ELR (cell line): ENCODE measurements at places on chromosomes 5 and 9.

- peak; percentile 9 for DNase-seq
Observed at GRCh38 chr9:96241391-96241809, 60.6 kb downstream of the HSD17B3 start.

DNA sequence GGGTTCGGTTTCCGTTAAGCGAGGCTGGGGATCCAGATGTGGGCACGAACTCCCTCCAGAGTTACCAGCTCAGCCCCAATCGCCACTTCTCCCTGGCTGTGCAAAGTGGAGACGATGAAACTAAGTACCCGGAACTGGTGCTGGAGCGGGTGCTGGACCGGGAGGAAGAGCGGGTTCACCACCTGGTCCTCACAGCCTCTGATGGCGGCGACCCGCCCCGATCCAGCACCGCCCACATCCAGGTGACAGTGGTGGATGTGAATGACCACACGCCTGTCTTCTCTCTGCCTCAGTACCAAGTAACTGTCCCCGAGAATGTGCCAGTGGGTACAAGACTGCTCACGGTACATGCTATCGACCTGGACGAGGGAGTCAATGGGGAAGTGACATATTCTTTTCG, 803 bp downstream of the PCDHGA7 start:
- no peak for DNase-seq

DNA sequence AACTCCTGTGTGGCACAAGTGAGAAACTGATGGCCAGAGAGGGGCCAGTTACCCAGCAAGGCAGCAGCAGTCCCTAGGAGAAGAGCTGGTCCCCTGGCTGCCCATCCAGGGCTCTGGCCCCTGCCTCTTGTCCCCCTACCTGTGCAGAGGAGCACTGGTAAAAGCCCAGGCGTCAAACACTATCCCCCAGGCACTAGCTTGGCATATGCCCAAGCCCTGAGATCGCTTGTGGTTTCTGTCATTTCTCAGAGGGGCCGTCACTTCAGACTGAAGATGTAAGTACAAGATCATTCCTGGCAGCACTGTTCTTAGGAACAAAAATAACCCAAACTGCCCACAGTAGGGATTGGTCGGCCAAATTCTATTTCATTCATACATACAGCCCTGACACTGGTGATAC, 53.9 kb downstream of the COL15A1 start:
- peak; percentile 53 for DNase-seq

DNA sequence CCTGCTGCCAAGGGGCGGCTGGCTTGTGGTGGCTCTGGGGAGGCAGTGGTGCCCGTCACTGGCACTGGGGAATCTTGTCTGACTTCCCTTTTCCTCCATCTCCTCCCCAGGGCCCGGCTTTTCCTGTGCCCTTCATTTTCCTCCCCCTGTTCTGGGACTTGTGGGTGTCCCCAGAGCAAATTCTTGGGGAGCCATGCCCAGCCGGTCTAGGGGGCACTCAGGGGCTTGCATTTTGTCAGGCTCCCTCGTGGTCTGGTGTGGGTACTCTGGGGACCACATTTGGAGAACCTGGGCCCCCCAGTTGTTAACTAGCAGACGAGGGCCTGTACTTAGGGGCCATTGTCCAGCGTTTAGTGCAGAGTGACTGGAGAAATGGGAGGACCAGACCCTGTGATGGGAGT, 105.2 kb upstream of the IER5L start:
- DNase-seq = no peak

- no peak for DNase-seq
Observed at GRCh38 chr5:131268758-131269370, 5.0 kb downstream of the CDC42SE2 start.
